Hematopoietic multipotent progenitor cell treated with erythropoietin and hydrocortisone succinate and interleukin-3 and kit ligand, for 15 days (in vitro differentiated cells): ENCODE measurements at places on chromosomes 6 and 20.

DNA sequence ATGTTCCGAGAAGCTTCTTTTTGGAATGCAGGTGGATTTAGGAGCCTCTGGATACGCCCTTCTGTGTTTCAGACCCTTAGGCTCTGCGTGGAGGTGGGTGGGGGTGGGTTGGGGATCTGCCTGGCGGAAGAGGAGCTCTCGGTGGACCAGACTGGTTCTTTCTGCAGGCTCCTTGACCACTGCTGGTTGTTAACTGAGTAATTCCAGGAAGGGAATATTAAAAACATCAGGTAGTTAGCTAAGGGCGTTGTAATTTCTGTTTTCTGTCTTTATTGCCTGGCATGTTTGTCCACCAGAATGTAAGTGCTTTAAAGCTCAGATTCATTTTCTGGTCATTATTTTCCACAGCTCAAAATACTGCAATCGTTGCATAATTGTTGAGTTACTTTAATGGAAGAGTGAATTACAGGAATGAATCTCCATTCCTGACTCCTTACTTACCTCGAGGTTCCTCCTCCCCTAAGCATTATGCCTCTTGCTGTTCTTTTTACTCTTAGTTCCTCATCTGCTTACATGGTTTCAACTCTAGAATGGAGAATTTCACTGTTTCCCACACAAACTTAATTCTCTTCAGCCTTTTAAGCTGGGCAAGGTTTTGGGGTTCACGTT is 5.9 kb downstream of the CDYL start:
- DNase-seq = no peak

GRCh38 chr6:7818257-7819214 is 92.1 kb downstream of the TXNDC5 start:
- DNase-seq = no peak

DNA sequence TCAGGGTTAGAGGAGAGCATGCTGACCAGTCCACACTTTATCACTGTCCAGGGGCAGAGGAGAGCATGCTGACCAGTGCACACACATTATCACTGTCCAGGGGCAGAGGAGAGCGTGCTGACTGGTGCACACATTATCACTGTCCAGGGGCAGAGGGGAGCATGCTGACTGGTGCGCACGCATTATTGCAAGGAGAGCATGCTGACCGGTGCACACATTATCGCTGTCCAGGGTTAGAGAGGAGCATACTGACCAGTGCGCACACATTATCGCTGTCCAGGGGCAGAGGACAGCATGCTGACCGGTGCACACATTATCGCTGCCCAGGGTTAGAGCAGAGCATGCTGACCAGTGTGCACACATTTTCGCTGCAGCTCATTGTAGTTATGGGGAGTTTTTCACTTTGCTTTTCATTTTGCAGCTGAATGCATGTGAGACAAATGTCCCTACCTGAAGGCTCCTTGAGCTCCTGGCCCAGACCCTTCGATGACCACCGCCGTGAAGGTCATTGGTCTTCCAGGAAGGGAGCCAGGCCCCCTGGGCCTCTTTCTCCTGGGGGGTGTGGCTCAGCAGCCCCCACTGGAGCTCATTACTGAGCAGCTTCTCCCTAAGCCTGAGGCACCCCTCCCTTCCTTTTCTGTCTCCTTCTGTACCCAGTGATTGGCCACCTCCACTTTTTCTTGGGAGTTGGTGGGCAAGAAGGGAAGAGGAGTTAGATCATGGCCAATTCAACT is 178.8 kb upstream of the AFDN start:
- no peak for DNase-seq

DNA sequence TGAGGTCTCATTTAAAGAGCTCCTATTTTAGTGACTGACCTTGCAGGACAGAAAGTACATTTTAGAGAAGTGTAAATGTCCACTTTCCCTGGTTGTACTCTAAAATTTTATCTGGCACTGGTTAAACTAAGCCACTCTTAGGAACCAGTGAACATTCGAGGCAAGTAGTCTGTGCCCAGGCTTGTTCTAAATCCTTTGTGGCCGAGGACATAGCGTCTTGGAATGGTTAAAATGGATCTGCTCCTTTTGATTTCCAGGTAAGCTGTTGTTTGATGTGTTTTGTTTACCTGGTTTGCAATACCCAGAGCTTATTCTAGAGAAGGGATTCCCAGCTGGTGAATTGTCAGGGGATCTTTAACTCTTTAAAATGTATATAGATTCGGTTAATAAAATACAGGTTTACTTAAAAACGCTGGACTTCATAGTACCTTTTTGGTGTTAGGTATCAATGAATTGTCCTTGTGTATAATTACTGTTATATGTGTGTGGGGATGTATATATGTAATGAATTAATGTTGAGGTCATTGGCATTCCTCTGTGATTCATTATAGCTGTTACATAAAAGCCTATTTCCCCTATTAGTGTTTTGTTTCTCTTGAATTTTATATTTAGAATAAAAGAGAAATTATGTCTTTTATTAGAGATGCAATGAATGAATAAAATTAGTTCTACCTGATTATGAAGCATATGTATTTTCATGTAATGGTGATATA is 15.8 kb downstream of the SNX9 start:
- DNase-seq = no peak

GRCh38 chr6:25343984-25344383 is 64.8 kb downstream of the CARMIL1 start:
- no peak for DNase-seq
